GM06990 (cell line): ENCODE measurements at places on chromosomes 11 and 22.

GRCh38 chr11:75668451-75669297, at the start of gene MAP6:
Gene MAP6, minus strand, starts transcription at chr11:75669038. Its CDS starts 669 bp downstream, at chr11:75668369.
- no peak for DNase-seq

DNA sequence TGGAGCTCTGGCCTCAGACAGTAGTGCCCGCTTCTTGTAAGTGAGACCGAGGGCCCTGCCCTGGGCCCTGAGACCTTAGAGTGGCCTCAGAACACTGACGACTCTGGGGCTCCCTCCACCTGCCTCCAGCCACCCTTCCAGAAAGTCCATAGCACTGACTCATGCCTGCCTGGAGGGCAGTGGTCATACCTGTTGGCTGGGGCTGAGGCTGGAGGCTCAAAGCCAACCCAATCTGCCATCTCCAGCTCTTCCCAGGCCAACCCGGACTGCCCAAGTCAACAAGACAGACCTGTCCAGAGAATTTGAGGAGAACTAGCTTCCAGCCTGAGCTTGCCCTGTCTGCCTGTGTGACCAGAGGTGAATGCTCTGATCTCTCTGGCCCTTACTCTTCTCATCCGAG, 66.9 kb upstream of the TTLL12 start:
- no peak for DNase-seq

DNA sequence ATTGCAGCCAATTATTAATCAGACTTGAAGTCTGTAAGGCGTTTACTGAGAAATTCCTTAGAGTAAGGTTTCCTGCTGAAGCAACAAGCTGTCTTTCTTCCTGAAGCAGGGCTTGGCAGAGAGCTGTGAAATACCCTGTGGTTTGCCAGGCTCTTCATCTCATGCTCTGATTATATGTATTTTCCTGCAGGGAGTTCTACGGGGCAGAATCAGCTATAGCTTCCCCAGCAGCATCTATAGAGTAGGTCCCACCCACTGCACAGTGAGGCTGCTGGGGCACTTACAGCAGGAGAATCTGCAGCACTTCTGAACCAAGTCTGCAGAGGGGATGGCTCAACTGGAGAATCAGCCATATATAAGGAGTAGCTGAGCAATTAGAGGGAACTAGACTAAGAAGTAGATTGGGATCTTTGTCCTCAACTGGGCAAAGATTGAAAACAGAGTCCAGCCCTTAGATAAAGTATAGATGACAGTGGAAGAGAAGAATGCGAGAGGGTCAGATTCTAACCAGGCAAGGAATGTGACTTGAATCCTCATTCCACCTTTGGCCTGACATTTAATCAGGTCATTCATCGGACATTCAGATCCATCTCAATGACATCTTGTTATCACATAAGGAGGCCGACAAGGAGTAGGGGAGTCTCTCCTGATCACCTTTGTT, 37.6 kb downstream of the CNTF start:
- no peak for DNase-seq

- no peak for DNase-seq
These were observed 26.4 kb upstream of the CD5 start for GRCh38 chr11:61075891-61076290.

GRCh38 chr11:64078905-64079304, 43.2 kb downstream of the FLRT1 start:
- no peak for DNase-seq

DNA sequence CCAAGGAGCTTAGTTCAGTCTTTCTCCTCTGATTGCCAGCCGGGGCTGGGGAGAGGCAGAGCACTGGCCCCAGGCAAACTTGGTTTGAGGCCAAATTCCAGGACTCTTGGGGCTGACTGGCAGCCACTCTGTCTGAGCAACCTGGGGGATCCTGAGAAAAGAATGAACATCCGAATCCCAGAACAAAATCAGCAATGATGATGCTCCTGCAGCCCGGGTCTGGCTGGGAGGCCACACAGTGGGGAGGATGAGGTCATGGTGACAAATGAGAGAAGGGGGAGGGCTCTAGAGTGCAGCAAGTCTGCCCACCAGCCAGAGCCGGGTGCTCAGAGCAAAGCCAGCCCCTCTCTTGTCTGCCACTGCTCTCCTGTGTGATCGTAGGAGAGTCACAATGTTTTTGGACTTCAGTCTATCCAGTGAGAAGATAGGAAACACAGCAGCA, 71.8 kb upstream of the PAX6 start:
- no peak for DNase-seq

DNA sequence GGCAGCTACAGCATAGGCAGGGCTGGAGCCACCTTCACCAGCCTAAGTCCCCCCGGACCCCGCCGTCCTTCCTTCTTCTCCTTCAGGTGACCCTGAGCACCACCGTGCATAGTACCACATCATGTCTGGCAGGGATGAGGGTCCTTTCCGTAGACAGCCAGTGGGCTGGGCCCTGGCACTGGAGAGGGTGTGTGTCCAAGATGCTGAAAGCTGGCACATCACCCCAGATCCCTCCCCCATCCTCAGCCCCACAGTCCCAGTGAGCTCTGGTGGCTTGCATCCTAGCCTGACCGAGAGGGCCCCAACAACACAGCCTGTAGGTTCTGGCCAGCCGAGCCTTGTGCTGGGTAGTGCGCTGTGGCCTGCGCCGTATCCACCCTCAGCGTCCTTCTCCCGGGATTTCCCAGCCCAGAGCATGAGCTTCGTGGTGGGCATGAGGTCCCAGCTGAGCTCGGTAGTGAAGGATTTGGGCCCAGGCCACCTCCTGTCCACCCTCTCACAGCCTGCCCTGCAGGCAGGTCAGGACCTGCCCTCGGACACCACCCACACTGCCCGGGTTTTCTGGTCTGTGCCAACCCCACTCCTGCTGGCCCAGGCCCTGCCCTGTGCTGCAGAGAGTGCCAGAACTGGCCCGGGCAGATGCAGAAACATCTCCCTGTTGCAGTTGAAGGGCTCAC, 1124.3 kb downstream of the BRD1 start:
- DNase-seq, result no peak

- DNase-seq, result no peak
These were observed 804 bp downstream of the APIP start for GRCh38 chr11:34915136-34916014.

DNA sequence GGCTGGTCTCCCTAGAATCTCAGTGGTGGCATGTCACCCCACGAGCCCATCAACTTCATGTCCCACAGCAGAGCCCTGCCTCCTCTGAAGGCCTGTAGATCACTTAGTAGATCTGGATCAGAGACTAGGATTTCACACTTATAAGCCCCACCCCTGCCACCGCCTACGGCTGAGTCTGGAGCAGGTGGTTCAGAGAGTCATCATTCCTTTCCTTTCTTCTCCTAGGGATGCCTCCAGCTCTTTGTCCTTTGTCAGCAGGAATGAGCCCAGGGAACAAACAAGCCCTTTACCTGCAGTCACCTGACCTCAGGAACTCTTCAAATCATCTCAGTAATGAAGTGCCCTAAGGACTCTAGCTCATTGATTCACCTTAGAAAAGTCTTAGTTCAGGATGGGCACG, 37.8 kb downstream of the SCGB1A1 start:
- DNase-seq, result no peak

GRCh38 chr11:129143335-129143734, 48.8 kb downstream of the ARHGAP32 start:
- no peak for DNase-seq

GRCh38 chr22:38946771-38947170, 10.6 kb upstream of the APOBEC3A start:
- DNase-seq, result no peak

GRCh38 chr11:1257916-1258315, 35.0 kb downstream of the MUC5B start:
- DNase-seq, result no peak

DNA sequence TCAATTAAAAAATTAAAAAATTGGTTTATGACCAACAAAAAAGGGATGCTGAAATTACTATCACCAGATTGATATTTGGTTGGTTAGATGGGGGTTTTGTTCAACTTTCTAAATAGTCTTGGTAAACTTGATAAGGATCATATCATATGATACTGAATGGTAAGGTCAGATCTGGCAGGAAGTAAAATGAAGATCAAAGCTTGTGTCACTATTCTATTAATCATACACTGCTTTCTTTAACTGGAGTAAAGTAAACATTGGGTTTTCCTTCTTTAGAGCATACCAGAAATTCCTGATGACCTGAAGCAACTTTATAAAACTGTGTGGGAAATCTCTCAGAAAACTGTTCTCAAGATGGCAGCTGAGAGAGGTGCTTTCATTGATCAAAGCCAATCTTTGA, 40.2 kb downstream of the RRM1 start:
- DNase-seq, result no peak

- no peak for DNase-seq
These were observed 8.4 kb upstream of the HDHD5 start for GRCh38 chr22:17167486-17167885.

- no peak for DNase-seq
These were observed 51.9 kb downstream of the RBX1 start for GRCh38 chr22:41003066-41003465.

- no peak for DNase-seq
These were observed 9.6 kb upstream of the MOB2 start for GRCh38 chr11:1496091-1496760.

- no peak for DNase-seq
These were observed 206.1 kb downstream of the PGR start for GRCh38 chr11:100923555-100923954.

DNA sequence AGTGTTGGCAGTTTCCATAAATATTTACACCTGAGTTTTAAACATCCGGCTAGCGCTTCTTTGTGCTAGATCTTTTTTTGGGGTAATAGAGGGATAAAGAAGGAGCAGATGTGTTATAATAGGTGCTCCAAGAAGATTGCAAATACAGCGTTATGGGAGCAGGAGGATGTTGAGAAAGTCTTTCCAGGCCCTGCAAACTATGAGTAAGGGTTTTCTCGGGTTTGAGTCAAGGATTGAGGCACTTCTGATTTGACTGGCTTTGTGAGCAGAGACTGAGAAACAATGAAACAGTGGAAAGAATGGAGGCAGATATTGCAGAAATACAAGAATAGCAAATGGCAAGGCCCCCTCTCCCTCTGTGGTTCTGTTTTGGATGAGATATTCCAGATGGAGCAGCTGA, 155.0 kb upstream of the TIMP3 start:
- DNase-seq, result no peak

GRCh38 chr11:25350899-25351803, 854.3 kb downstream of the LUZP2 start:
- DNase-seq, result no peak

DNA sequence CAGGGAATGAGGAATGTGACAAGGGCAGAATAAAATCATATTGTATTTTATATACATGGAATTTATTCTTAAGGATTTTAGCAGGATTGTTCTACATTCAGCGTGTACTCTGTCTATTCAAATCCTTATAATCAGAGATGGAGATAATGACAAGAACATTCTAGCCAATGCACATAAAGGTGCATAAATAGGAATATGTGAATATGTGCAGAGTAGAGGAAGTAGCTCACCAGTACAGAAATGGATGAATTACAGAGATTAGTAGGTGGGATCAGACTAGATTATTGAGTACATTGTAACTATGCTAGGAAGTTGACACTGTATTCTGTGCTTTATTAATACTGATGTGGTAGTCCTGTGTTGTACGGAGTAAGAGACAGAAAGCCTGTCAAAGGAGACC, 1308.8 kb downstream of the FAM181B start:
- DNase-seq, result no peak

DNA sequence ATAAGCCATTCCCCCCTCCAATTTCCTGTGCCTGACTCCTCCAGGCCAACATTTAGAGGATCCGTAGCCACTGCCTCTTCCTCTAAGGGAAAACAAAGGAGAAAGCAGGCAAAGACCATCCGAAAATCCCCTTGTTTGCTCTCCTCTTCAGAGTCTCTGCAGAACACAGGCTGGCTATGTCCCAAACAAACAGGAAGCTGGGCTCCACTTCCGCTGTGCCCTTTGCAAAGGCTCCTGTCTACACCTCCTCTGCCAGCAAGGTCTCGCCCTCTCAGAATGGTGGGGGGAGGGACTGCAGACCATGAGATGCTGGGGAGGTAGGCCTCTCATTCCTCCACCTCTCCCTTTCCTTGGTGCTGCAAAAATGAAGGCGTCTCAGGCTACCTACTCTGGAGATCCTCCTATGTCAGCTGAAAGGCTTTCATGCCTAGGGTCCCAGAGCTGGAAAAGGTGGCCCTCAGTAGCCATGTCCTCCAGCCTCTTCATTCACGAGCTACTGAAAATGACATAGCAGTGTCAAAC, 596.2 kb downstream of the BUD13 start:
- DNase-seq, result no peak

DNA sequence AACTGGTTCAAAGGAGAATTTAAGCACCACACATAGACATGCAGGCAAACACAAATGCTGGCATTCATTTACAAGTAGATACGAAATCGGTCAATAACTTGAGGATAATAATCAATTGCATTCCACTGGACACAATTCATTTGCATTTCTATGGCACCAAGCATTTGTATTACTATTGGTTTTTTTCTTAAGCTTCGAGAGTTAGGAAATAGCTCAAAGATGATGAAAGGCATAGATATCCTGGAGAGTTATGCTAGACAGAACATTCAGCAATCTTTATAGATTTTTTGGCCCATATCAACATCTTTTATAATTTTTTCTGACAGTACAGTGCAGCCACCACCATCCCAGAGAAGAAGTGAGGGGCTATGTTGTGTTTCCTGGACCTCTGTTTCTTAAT, 544.4 kb downstream of the MIAT start:
- no peak for DNase-seq

DNA sequence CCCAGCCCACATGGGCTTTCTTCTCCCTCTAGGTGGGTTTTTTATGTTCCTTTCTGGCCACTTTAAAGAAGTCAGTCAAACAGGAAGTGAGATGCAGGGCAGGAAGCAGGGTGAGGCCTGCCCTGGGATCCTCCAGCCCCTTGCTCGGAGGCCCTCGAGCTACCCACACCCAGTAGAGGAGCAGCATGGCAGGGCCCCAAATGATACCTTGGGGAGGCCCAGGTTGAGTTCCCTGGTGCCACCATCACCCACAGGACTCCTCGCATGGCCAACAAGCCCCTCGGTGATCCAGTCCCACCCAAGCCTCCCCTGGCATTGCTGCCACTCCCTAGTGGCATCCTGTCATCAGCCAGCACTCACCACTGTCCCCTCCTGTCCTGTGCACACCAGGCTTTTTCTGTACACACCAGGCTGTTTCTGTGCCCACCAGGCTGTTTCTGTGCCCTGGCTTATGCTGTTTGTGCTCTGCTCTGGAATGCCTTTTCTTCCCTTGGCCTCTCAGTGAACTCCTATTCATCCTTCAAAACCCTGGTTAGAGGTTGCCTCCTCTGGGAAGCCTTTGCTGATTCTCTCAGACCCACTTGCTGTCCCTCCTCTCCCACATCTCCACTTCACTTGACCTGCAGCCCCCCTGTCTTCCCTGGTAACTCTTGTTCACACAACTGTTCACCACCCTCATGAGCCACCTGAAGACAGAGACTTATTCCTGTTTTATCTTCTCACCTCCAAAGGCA, 3.1 kb upstream of the PTGDR2 start:
- no peak for DNase-seq
